ENCODE measurements at places on chromosomes 3 and 15.

- no peak for DNase-seq
Observed at GRCh38 chr3:198112031-198112430, 152.0 kb downstream of the LMLN start.

- DNase-seq = no peak
Observed at GRCh38 chr3:17013571-17013970, 128.8 kb downstream of the PLCL2 start.

DNA sequence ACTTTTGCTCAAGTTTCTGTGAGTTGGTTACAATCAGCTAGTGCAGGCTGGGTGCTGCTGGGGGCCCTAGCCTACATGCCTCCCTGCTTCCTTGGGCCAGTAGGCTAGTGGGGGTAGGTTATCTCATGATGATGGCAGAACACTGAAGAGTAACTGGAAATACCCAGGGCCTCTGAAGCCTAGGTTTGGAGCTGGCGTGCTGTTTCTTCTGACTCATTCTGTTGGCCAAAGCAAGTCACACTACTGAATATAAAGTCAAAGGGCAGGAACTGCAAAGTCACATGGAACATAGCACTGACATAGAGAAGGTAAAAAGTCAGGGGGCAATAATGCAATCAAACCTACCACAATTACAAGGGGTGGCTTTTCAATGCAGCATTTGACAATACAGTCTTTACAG lies 34.5 kb downstream of the RASGRP1 start:
- no peak for DNase-seq

DNA sequence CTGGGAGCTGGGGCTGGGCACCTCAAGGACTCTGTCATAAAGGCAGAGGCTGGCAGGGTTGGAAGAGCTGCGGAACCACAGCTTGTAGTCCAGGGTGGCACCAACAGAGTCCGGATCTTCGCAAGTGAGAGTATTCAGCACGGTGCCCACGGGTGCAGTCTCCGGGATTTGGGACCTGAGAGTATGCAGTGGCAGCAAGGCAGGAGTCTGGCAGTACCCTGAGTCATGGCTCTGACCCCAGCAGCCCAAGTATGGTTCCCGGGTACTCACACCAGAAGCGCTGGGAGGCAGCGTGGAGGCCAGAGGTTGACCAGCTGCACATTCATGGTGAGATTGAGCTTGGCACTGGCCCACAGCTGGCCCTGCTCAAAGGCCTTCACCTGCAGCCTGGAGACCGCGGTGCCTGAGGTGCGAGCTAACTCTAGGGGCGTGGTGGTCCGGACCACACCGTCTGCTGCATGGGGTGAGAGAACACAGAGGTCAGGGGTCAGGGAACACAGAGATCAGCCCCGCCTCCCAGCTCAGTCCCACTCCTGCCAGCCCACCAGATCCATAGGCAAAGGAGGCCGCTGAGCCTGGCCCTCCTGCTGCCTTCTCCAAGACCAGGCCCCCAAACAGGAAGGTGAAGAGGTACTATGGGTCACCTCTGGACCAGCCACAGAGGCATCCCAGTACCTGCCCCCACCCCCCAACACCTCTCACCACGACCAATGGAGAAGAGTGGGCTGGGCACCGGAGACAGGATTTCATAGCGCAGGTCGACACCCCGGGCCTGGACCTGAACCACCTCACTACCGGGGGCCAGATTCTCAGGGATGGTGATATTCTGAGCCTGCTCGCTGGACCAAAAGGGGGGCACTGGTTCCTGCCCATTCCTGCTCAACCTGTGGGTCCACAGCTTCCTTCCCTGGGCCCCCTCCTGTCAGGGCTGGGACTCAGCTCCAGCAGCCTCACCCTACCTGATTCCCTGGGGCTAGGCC lies 4.5 kb downstream of the CDHR4 start:
- DNase-seq = no peak

DNA sequence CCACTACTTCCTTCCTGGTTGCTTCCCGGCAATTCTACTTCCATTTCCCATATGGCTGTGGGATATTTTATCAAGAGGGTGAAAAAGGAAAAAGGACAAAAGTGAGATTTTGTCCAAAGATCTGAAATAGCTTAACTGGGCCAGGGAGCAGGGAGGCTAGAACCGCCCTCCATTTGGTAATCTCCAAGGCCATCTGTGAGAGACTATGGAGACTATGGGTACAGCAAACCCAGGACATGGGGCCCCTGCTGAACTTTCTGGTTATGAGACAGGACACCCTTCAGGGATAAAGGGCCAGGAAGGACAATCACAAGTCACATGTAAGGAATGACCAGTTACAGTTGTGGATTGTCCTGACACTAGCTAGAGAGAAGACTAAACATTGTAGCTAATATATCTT lies 24.3 kb downstream of the ZSCAN2 start:
- no peak for DNase-seq

- DNase-seq = no peak
Observed at GRCh38 chr15:26872206-26872605, 5.3 kb downstream of the GABRA5 start.

GRCh38 chr15:62495670-62496614 lies 330.9 kb upstream of the C2CD4B start:
- peak; percentile 71 for DNase-seq
